ENCODE measurements at places on chromosomes 7 and 10.

DNA sequence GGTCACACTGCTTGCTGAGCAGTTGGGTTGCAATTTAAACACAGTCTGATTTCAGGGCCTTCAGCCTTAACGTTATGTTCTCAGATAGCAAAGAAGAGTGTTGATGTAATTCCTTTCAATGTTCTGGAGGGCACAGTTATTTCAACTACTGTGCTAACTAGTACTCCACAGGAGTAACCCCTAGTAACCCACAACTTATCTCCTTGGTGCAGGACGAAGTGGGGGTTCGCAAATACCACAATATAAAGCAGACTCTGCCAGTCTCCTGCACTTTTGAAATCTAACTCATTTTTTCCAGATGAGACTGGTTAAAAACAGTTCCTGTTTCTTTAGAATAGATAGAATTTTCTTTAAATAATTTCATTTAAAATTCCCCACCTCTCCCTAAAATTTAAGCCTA is 47.1 kb upstream of the NCAPG2 start:
- ATAC-seq, result no peak

- ATAC-seq, result no peak
Measured at GRCh38 chr7:37332243-37333016, 116.2 kb downstream of the ELMO1 start.

DNA sequence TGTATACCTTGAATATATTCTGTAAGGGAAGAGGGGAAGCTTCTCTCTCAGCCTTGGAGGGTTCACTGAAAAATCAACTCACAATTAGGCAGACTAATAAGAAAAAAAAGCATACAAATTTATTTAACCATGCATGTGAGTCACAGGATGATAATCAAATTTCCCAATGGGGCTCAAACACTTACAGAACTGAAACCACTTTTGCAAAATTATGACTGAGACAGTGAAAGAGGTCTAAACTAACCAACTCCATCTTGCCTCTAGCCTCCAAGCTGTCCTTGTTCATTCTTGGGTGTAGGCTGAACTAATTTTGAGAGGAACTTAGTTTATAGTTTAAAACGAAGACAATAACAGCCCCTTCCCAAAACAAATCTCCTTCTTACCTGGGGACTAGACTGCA is 618.3 kb upstream of the AUTS2 start:
- ATAC-seq, result no peak

DNA sequence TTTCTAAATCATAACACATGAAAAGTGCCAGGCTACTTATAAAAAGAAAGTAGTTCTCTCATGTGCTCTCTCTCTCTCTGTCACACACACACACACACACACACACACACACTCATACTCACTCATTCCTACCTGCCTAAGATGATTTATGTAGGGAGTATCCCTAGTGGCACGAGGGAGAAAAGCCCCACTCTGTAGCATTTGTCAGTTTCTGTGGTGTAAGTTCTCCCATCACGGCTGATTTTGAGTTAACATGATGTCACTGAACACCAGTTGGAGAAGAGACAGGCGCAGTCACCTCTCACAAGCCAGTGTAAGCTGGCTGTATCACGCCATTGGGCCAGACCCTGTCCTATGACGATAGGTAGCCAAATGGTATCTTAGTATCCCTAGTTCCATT is 395.4 kb downstream of the SFMBT2 start:
- ATAC-seq, result no peak

DNA sequence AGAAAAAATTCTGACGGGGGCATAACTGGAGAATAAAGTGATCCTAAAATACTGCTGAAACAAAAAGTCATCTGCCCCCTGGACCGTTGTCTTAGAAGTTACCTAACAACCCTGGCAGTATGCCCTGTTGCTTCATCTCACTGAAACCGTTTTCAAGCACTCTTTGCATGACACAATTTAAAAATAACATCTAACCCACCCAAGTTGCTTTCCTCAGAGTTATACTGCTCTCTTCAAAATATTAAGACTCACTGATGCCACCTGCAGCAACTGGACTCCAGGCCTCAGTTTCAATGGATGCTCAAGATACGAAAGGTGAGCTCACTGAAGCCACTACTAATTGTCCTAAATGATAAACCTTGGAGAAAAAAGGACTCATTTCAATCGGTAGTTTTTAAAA is 57.4 kb downstream of the CDK6 start:
- peak; percentile 81 for ATAC-seq

- ATAC-seq, result no peak
Measured at GRCh38 chr7:144256112-144256511, 8.5 kb downstream of the OR2A7 start.

GRCh38 chr10:128165536-128165935 is 39.3 kb upstream of the MKI67 start:
- no peak for ATAC-seq

DNA sequence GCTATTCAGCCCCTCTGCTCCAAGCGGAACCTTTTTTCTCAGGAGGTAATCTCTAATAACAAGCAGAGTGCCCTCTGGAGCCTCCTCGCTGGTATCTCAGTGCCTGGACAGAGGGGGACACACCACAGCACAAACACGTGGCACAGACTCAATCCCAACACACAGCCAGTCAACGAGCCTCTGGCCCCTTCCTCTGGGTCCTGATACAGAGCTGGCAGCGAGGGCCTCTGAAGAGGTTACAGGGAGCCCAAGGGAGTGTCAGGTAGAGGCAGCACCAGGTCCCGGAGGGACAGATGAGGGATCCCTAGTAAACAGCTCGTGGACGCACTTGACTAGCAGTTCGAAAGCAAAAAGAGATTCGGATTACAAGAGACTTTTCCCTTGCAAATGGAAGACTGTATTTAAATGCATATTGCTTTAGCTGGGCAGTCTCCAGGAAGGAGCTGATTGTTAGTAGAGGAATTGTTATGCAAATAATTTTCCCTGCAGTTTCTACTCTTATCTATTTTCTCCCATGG is 14.1 kb downstream of the CXCL12 start:
- no peak for ATAC-seq

DNA sequence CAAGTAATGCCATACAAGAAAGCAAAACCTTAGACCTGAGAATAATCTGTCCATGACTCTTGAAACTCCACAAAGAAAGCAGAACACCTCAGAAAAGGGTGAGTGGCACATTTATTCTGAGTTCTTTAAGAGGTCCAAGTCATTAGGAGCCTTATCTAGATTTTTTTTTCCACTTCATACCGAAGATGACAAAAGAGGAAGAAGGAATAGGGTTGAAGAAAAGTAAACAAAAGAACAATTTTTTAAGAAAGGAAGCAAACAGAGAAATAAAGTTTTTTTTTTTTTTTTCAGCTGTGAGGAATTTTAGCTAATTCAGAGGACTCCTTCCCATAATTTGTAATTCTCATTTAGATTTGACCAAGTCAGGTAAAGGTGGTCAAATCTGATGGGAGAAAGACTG is 13.1 kb upstream of the MTPN start:
- no peak for ATAC-seq

DNA sequence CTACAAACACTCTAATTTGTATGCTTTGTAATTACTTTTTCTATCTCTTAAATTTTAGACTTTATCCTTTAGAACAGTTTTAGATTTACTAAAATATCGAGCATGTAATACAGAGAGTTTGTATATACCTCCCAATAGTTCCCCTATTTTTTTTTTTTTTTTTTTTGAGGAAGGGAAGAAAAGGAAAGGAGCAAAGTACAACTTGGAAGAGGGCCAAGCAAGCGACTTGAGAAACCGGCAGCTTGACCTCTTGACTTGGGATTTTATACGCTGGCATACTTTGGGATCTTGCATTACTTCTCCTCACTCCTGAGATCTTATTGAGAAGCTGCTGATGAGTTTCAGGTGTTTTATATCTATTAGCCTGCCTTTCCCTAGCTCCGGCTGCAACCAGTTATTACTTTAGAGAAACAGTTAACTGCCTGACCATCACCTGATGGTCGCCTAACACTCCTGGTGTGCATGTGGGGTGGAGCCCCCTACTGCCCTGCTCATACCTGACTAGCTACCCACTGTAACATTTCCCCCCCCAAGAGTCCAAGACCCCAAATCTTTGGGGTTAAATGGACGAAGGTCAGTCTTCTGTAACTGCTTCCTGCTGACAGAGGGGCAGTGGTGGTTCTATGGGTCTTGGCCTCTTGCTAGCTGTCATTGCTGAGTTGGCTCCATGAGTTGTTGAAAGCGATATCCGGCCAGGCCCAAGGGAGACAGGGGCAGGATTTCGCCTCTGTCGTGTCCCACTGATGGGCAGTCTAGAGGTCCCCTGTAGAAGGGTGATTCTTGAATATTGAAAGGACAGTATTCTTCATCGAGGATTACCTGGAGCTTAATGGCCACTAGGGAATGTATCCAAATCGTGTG is 28.5 kb downstream of the MKLN1 start:
- ATAC-seq, result no peak

DNA sequence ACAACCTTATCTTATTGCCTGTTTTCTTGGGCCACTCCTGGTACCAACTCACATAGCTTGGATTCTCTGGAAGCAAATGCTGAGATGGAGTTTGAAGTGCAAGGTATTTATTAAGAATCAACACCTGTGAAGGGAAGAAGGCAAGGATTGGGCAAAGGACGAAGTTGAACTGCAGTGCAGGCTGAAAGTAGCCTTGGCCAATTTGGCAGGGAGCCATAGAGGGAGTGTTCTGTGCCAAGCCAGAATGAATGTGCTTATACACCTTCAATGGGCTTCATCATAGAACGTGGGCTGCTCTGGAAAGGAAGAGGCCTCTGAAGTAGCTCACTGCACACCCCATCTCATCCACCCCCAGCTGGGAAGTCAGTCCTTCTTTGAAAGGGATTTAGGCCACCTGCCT is 79.8 kb upstream of the IFRD1 start:
- no peak for ATAC-seq

- ATAC-seq, result peak; percentile 75
Measured at GRCh38 chr7:1512781-1513656, 8.8 kb upstream of the INTS1 start.

All from gastroesophageal sphincter (tissue), 4 donors.